ENCODE measurements at places on chromosomes 6 and 20. TPM values are rescaled to one million over a fixed set of nuclear protein-coding genes. Genes with fewer than 3 reads are reported as not detected.

Gene OLIG3
- total RNA-seq = not detected

Gene GLP1R
- not detected for total RNA-seq

Gene DAAM2
- 0.04 TPM for total RNA-seq

Gene WFDC5
- total RNA-seq = not detected

DNA sequence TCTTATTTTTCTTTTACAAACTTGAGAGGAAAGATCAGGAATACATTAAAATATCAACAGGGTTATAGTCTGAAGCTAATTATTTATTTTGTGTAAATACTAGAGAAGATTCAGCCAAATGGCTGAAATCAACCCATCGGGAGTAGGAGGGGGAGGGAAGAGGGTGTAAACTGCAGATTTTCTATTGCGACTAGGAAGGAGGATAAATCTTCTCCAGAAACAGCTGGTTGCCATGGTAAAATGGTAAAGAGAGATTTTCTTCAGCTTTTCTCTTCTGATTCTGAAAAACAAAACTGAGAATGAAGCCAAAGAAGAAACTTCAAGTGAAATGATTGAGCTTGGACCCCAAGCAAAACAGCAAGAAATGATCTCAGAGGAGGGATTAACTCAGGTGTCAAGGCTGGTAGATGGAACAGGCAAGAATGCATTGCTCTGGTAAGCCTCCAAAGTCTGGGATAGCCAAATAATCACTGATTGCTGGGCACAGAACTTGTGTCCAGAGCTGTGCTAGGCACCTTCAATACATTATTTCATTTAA is 193.5 kb upstream of the SPTLC3 start:
- DNase-seq = no peak

Gene KIAA0408
- not detected for total RNA-seq

DNA sequence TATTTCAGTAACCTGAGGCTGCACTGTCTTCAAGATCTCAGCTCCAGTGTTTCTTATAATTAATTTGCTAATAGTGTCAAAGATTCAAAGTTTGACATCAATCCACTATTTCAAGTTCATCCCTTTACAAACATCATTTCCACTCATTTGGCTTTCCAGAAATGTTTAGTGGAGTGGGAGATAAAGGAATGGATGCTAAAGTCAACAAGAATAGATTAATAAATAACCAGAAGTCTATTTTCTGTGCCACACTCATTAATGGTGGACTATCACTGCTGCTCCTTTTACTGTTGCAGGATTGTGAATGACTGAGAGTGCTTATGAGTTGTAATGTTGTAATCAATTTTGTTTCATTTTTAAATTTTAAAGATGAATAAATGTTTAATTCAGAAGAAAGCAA is 28.4 kb upstream of the EPM2A start:
- no peak for DNase-seq

GRCh38 chr20:32536851-32537656 is 48.1 kb downstream of the NOL4L start:
- DNase-seq = no peak

Gene ZSWIM1
- total RNA-seq = 15.6 TPM

DNA sequence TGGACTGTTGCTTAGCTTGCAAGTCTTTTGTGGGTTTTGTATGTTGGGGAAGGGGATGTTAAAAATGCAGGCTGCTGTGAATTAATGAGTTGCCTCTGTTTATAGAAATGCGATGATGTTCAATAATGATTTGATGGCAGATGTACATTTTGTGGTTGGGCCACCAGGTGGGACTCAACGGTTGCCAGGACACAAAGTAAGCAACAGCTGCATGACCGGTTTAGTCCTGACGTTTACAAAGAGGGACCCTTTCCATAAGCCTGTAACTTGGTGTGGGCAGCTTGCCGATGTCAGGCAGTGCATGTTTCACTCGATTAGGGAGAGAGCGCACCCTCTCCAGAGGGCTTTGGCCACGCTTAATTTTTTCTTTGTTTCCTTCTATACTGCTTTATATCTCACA is 1.3 kb downstream of the BTBD3 start:
- no peak for DNase-seq

- no peak for DNase-seq
Measured at GRCh38 chr6:46606338-46606737, 46.3 kb downstream of the CYP39A1 start.

- DNase-seq = no peak
Measured at GRCh38 chr6:114301596-114302219, 41.1 kb downstream of the HS3ST5 start.

DNA sequence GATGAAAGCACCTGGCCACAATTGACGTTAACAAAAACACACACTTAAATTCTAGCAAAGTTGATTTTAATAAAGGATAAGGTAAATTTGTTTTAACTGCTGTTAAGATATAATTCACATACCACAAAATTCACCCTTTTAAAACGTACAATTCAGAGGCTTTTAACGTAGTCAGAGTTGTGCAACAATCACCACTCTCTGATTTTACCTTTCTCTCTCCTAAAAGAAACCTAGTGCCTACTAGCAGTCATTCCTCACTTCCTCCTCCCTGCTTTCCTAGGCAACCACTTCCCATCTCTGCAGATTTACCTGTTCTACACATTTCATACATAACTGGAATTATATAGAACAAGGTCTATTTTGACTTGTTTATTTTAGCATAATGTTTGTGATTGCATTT is 58.9 kb downstream of the PTPRK start:
- DNase-seq = no peak

Gene LRRC73
- 0.34 TPM for total RNA-seq

GRCh38 chr6:37207903-37208456 is 38.0 kb downstream of the PIM1 start:
- DNase-seq = peak; percentile 89

Data from K562 (cell line).